ENCODE measurements at places on chromosomes 4 and X.

- DNase-seq: no peak
Observed at GRCh38 chr4:5503336-5503936, 204.9 kb downstream of the EVC2 start.

DNA sequence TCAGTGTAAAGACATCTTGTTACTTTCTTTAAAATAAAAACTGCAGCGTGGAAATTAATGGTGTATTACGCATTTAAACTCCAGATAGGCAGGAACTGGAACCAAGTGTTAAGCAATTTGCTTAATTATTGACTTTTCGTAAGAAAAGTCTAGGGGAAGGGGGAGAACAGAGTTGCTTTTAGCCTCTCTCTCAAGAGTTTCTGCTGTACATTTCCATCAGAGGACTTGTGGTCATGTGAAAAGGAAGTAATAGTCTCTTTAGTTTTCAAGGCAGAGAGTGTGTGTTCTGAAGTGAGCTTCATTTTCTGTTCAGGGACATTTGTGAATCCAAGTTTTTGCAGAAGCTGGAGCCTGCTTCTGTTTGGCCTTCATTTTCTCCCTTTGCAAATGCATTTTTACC, 127.2 kb downstream of the UBE2K start:
- no peak for DNase-seq

DNA sequence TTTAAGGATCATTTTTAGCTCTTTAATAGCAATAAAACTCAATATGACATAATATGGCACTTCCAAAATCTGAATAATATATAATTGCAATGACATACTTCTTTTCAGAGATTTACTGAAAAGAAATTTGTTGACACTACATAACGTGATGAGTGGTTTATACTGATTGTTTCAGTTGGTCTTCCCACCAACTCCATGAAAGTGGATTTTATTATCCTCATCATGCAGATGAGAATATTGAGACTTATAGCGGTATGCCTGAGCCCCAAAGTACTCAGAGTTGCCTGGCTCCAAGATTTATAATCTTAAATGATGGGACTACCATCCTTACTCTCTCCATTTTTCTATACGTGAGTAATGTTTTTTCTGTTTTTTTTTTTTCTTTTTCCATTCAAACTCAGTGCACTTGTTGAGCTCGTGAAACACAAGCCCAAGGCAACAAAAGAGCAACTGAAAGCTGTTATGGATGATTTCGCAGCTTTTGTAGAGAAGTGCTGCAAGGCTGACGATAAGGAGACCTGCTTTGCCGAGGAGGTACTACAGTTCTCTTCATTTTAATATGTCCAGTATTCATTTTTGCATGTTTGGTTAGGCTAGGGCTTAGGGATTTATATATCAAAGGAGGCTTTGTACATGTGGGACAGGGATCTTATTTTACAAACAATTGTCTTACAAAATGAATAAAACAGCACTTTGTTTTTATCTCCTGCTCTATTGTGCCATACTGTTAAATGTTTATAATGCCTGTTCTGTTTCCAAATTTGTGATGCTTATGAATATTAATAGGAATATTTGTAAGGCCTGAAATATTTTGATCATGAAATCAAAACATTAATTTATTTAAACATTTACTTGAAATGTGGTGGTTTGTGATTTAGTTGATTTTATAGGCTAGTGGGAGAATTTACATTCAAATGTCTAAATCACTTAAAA, 15.3 kb downstream of the ALB start:
- DNase-seq: no peak

- no peak for DNase-seq
Observed at GRCh38 chrX:20221902-20222301, 44.8 kb downstream of the RPS6KA3 start.

GRCh38 chr4:184889666-184890335, 64.0 kb upstream of the ACSL1 start:
- DNase-seq: no peak

- no peak for DNase-seq
Observed at GRCh38 chr4:101853028-101853427, 62.5 kb downstream of the BANK1 start.

Data from retinal pigment epithelial cell (primary cell).